ENCODE measurements at places on chromosomes 1 and 21.

GRCh38 chr1:222613627-222614026, 4.3 kb upstream of the MIA3 start:
- DNase-seq: no peak

DNA sequence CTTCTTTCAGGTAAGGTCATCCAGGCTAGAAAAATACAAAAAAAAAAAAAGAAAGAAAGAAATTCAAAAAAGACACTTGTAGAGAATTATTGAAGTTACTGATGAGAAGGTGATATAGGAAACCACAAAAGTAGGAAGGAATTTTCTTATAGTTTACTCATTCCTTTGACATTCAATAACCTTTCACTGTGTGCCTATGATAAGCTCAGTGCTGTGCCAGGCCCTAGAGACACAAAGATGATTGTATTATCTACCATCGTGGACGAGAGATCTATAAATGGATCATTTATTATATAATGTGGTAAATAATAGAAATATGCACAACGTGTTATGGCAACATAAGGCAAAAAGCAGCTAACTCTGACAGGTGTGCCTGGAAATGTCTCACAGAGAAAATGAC, 109.6 kb upstream of the NGF start:
- no peak for DNase-seq

DNA sequence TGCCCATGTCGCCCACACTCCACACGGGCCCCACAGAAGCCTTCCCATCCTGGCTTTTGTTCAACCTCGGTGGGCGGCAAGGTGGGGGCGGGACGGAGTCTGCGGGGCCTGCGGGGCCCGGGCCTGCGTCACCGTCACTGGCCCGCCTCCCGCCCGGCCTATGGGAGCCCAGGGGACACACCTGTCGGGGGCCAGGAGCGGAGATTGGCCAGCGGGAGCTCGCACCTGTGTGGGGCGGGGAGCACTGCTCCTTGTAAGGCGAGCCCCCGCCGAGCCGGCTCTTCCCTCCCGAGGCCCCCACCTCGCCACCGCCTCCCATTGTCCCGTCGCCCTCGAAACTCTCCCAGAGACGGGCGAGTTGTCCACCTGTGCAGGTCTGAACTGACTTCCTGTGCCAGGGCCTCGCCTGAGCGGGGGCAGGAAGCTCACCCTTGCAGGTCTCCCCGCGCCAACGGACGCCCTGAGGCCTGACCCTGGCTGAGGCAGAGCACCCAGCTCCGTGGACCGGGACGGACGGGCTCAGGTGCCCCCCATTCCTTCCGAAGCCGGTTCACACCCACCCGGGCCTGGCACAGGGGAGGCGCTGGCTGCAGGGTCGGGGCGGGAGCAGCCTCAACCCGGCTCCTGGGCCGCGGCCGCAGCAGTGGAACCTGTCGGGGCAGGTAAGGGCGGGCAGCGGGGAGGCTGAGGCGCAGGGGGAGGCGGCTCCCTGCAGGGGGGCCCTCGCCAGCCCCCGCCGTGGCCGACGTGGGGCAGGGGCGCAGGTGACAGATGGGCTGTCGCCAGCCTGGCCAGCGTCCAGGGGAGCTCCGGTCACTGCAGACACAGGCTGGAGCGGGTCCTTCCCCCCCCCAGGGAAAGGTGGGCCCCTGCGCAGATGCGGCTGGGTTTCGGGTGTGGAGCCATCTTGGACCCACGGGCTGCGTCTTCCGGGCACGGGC, 10.8 kb upstream of the TTLL10 start:
- DNase-seq: no peak

GRCh38 chr1:45510036-45510971, 10.2 kb downstream of the MMACHC start:
- DNase-seq: no peak

DNA sequence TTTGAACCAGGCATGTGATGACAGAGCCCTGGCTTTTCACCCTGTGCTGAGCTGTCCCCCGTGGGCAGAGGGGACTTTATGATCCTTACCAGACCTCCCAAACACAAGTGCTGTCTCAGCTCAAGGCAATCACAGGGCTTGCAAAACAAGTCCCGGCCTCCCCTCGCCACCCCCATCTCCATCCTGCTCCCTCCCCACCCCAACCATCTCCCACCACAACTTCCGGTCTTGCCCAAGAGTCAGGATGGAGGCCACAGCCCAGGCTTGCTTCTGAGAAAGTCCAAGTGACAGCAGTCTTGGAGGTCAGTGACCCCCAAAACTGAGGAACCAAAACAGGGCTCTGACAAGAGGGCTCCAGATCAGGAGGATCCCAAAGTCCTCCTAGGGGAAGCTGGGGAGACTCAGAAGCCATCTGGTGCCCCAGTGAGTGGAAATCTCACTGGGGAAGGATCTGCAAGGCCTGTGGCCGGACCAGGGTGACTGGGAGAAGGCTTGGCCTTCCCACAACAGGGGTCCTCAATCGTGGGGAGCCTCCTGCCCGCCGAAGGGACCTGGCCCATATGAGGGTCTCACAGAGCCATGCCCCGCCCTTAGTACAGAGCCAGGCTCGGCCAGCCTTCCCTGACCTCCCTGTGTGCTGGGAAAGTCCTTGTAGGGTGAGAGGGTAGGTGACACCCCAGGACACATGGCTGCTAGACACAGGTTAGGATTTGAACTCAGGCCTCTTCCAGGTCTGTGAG, 4.5 kb upstream of the SDC3 start:
- DNase-seq: no peak

DNA sequence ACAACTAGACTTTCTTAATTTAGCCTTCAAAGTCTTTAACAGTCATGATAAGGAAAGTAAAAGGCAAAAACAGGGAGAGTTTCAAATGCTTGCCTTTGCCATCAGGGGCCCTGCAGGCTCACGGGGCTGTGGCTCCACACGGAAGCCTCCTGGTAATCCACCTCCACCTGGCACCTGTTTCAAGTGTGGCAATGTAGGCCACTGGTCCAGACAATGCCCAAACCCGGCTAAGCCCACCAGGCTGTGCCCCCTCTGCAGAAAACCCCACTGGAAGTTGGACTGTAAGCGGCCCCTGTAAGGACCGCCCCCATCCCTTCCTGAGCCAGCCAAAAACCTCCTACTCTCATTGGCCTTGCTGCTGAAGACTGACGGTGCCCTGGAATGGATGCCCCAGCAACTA, 32.5 kb downstream of the VN1R5 start:
- no peak for DNase-seq

GRCh38 chr1:21292503-21292983, 2.3 kb upstream of the ECE1 start:
- DNase-seq: no peak

GRCh38 chr1:55374216-55374615, 159.1 kb upstream of the USP24 start:
- DNase-seq: no peak

DNA sequence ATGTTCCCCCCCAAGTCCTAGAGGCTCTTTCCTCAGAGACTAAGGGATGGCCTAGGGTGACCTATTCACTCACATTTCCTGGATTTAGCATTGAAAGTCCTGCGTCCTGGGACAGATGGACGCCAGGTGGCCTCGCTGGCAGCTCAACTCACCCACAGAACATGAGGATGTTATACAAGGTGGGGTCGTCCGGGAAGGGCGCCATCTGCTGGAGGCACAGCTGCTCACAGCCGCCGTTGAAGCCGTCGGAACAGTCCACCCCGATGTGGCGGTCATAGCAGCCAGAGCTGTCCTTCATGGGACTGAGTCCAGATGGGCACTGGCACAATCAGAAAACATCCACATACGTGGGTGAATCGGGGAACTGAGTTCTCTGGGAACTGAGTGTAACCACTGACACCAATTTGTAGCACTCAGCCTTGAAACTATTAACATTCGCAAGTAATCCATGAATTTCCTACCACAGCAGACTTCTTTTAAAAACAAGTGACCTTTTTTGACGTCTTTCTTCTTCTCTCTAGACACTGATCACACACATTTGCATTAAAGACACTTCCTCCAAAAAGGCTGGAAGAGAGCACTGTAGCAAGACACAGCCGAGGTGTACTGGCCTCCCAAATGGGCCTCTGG, 215.4 kb downstream of the ASTN1 start:
- no peak for DNase-seq

DNA sequence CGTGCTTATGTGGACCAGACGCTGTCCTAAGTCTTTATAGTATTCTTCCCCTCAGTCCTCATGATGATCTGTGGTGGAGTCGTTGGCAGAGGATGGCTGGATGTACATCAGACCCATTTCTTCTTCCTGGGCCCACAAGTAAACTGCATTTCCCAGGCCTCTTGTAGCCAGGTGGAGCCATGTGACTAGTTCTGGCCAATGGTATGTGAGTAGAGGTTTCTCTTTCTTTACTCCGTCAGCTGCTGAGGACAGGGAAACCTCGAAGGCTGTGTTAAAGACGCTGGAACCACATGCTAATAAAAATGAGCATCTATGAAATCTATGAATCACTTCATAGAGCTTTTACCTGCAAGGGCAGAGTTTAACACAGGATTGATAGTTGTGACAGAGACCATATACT, 18.7 kb upstream of the ZNF362 start:
- no peak for DNase-seq

GRCh38 chr1:14320986-14321385, 277.5 kb upstream of the KAZN start:
- no peak for DNase-seq

- no peak for DNase-seq
Observed at GRCh38 chr21:27363719-27364477, 397.0 kb upstream of the ADAMTS5 start.

All from cortex of kidney (tissue), 1 donor.